ENCODE measurements at places on chromosomes 3 and 15.

DNA sequence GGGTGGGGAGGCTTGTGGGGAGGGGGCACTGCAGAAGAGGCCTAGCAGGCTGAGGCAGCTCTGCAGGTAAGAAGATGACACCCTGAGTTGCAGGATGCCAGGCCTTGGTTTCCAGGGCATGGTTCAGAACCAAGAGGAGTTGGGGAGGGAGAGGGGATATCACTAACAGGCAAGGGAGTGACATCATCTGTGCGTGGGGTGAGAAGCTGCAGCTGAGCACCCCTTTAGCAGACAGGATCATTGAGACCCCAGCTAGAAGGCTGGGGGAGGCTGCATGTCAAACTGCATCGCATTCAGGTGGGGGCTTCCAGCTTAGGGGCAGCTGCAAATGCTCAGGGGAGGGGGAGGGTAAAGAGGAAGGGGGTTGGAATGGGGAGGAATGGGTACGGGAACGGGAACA, 23.0 kb downstream of the CACNA2D2 start:
- DNase-seq: no peak

- DNase-seq: no peak
Observed at GRCh38 chr15:62495670-62496614, 330.9 kb upstream of the C2CD4B start.

DNA sequence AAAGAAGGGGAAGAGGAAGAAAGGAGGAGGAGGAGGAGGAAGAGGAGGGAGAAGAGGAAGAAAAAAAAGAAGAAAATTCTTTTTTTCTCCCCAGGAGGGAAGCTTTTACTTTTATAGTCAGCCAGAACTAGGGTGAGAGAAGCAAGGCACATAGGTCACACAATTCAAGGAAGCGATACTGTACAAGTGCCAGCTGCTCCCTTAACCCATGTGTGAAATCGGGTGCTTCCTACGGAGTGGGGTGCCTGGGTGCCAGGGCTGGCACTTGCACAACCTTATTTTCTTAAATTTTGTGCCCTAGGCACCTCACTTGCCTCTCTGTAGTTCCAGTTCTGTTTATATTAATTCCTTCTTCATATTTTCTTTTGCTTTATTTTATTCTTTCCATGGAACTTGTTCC, 150.4 kb downstream of the LIPC start:
- DNase-seq: no peak

DNA sequence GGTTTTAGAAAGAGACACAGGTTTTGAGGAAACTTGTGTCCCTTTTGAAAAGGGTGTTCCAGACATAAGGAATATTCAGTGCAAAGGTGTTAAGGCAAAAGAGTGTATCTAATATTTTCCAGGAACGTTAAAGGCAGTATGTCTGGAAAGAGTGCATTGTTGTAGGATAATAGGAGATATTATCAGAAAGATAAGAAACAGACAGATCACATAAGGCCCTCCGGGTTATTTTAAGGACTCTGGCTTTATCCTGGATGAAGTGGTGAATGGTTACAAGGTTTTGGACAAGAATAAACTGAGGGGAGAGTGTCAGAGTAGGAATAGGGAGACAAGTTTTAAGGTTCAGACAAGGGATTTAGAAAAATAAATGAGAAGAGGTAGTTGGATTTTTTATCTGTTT, 493.7 kb upstream of the GRM7 start:
- DNase-seq: no peak

GRCh38 chr3:157477441-157477840, 25.8 kb downstream of the VEPH1 start:
- DNase-seq: no peak

- DNase-seq: no peak
Observed at GRCh38 chr3:64908251-64908685, 220.5 kb upstream of the ADAMTS9 start.

DNA sequence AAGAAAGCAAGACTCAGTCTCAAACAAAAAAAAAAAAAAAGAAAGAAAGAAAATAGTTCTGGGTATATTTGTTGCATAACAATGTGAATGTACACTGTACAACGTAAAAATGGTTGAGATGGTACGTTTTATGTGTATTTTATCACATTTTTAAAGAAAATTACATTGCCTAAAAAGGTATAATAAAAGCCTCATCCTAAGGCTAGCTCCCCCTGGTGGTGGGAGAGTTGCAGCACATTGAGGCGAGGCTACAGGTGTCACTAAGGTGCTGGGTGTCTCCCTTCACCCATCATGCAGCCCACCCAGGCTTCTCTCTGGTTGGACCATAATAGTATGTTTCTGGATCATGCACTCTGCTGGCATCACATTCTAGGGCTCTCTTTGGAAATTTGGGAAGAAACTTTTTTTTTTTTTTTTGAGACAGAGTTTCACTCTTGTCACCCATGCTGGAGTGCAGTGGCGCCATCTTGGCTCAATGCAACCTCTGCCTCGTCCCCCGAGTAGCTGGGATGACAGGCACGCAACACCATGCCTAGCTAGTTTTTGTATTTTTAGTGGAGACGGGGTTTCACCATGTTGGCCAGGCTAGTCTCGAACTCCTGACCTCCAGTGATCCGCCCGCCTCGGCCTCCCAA, 12.4 kb upstream of the RAB11A start:
- DNase-seq: peak; percentile 83

DNA sequence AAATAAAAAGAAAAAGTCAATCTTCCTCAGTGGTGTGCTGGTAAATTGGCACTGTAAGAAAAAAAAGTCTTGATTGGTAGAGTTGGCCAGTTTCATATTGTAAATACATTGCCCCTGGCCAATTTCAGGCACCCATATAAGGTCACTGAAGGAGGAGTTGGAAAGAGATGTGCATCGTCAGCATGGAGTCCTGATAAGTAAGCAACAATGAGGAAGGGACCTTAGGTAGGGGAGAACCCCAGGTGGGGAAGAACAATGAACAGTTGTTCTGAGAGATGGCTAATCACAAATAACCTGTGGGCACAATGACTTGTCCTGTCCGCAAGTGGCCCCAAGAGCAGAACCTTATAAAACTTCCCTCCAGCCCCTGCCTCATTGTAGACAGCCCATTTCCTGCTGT, 8.6 kb upstream of the CYP8B1 start:
- no peak for DNase-seq

GRCh38 chr3:44125882-44126281, 115.8 kb upstream of the TOPAZ1 start:
- DNase-seq: no peak

DNA sequence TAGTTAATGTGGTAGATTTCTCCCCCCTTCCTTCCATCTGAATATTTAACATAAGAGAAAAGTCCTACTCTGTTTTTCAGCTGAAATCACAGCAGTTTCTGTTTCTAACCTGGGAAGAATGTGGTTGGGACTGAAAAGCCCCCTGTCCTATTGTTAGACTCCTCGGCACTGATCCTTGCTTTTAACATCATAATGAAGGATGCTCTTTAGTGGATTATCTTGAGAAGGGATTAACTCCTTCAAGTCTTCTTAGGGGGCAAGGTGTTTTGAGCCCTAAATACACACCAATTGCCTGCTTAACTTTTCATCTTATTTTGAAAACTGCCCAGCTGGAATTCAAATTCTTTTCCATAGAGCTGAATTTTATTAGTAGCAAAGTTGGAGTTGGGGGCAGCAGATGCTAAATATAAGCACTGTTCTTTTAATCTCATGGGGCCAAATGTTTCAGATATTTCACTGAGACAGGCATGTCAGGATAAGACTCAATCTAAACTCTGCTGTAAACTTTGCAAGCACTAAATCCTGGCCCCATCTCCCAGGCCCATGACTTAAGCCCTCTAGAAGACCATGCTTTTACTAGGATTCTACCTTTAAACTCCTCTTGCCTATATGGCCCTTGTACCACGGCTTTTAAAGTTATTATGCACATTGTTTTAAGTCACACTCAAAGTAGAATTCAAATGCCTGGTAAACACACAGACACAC, 243.2 kb upstream of the NR2F2 start:
- no peak for DNase-seq

Measured in CD4-positive, alpha-beta T cell treated with Interleukin-4 for 1 hour (primary cell).